ENCODE measurements at places on chromosomes 4 and X.

DNA sequence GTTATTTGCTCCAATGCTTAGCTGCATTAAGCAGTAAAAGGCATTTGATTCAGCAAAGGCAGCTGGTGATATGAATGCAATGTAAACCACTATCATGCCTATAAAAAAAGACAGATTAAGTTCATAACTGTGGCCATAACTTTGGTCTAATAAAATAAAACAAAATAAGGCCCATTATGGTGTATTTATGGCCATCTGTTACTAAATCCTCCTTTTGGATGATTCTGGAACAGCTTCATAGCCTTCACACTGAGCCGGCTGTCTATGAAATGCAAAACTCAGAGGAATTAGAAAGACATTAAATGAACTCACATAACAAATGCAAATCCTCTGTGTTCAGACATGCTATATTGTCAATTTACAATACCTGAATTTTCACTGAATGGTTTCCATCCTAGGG, 223.7 kb upstream of the FAT4 start:
- DNase-seq, result no peak

- no peak for DNase-seq
Measured at GRCh38 chr4:160928482-160928881, 1235.3 kb downstream of the FSTL5 start.

DNA sequence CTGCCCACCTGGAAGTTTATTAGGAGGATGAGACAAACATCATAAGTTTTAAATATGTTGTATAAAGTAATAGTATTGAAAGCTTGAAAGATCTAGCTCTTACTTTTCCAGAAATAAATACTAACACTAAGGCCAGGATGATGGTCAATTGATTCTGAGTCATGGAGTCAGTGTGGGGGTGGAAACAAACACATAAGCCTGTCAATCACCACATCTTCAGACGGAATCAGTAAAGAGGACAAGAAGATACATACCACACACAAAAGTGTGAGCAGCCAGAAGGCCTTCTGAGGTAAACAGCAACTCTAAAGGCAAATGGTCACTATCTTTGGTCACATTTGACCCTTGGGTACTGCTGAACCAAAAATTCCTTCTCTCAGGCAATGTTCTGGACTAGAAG, 365.0 kb upstream of the RASGEF1B start:
- DNase-seq, result no peak

DNA sequence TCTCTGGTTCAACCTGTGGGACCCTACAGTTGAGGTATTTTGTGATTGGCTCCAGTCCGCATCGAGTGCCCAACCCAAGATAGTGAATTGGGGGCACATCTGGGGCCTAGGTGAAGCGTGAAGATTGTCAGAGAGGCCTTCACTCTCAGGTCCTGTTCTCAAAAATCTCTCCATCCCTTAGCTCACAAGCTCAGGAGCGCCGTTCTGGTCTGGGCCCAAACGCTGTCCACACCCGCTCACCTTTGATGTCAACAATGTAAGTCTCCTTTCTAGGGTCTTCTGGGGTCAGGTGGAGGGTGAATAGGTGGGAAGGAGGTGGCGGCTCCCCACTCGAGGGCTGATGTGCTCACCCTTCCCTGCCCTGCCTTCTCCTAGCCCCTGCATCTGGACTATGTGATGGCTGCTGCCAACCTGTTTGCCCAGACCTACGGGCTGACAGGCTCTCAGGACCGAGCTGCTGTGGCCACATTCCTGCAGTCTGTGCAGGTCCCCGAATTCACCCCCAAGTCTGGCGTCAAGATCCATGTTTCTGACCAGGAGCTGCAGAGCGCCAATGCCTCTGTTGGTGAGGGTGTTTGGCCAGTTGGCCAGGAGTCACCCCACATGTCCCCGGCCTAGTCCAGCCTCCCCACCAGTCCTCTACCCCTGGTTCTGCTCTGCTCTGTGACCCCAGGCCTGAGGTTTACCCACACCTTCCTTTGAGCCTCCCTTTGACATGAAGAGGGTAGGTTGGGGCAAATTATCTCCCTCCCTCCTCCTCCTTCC, 7.6 kb upstream of the CDK16 start:
- DNase-seq, result no peak

- DNase-seq, result no peak
Measured at GRCh38 chr4:24775750-24776149, 19.6 kb upstream of the SOD3 start.

DNA sequence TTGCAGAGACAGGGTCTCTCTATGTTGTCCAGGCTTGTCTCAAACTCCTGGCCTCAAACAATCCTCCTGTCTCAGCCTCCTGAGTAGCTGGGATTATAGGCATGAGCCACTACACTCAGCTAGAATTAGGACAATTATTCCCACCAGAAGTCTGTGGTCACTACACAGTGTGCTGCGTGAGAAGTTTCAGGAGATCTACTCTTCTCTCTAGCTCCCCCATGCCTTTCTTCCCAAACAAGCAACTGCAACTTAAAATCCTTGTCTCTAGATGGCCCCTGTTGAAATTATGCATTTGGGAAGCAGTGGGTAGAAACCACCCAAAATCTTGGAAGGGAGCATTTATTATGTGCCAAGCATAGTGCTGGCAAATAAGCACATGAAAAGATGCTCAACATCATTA, 21.1 kb upstream of the MAP7D3 start:
- DNase-seq, result no peak

- DNase-seq, result peak; percentile 7
Measured at GRCh38 chr4:55947912-55948725, 626 bp upstream of the CEP135 start.

DNA sequence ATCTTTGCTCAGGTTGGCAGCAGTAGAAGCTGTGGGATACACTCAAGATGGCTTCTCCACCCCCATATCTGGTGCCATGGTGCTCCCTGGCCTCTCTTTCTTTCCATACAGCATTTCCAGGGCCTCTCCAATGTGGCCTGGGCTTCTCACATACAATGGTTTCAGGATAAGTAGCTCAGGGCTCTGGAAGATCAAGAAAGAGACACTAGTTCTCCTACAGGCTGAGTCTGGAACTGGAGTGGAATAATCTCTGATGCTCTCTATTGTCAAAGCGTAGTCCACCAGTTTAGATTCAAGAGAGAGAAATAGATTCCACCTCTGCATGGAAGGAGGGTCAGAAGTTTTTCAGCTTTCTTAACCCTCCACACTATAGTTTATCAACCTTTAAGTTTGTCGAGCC, 138.2 kb upstream of the AADAT start:
- no peak for DNase-seq

GRCh38 chrX:526295-527224, 104.0 kb upstream of the SHOX start:
- no peak for DNase-seq

GRCh38 chr4:98932539-98932938, 3.6 kb upstream of the EIF4E start:
- no peak for DNase-seq

GRCh38 chr4:22736912-22737311, 44.2 kb downstream of the GBA3 start:
- DNase-seq, result no peak

GRCh38 chrX:47091149-47091775, 13.0 kb downstream of the RGN start:
- DNase-seq, result no peak

DNA sequence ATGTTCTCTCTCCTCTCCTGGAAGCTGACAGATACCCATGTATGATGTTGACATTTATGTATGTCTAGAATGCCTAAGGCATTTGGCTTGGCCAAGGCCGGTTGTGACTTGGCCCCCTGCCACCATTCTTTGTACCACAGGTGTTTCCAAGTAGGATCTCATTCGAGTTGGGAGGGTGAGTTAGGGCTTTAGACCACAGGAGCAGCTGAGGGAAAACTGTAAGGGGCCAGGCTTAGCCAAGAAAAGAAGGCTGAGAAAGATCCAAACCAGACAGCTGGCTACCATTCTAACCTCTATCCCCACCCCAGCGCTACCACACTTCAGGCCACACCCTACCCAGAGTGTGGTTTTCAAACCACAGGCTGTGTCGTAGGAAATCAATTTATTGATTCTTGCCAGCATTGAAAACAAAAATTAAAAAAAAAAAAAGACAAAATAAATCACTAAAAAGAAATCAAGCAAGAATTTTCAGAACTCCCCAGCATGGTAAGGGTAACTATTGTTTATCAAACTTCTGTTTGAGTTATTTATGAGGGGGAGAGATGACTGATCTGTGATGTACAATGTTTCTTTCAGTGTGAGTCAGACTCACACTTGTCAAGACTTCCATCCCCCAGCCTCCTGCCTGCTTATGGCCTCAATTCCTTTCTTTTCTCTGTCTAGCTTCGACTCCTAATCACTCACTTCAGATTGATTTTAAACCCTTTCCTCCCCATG, 9.9 kb downstream of the TMSB4X start:
- no peak for DNase-seq

DNA sequence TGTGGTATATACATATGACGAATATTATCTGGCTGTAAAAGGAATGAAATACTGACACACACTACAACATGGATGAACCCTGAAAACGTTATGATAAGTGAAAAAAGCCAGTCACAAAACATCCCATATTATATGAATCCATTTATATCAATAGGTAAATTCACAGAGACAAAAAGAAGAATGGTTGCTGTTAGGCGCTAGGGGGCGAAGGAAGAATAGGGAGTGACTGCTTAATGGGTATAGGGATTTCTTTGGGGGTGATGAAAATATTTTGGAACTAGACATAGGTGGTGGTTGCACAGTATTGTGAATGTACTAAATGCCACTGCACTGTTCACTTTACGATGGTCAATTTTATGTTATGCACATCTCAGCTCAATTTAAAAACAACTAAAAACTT, 96.4 kb upstream of the EGFL6 start:
- no peak for DNase-seq

DNA sequence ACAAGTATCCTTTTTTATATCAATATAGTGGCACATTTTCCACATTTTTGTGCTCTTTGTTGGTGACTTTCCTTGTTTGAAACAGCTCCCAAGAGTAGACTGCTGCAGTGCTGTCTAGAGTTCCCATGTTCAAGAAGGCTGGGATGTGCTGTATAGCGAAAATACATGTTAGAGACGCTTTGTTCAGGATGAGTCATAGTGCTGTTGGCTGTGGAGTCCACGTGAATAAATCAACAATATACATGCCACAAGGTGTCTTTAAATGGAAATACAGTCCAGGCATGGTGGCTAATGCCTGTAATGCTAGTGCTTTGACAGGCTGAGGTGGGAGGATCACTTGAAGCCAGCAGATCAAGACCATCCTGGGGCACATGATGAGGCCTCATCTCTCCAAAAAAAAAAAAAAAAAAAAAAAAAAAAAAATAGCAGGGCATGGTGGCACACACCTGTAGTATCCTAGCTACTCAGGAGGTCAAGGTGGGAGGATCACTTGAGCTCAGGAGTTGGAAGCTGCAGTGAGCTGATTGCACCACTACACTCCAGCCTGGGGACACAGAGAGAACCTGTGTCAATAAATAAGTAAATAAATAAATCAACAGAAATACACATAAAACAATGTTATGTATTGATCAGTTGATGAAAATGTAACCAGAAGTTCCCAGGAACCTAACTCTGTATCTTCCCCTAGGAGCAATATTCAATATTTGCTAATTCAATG, 256.8 kb upstream of the STS start:
- DNase-seq, result no peak

DNA sequence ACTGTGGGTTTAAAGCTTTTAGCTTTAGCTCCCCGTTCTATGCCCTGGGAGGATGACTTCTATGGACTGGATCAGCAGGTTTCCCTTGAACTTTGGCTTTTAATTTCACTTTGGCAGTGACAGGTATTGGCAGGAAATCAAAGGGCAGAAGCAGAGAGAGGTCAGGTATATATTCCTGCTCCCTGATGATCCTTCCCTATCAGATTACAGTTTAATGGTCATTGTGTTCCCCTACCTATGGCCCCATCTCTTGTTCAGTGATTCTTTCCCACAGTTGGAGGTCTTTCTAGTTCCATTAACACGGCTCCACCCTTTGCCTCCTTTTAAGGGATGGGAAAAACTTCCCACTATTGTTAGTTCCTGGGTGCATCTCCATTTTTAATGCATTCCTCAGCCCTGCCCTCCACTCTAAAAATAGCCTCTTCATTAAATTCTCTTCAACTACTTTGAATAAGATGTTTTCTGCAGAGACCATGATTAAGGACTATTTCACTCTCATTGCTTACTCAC, 107.8 kb upstream of the TMEM47 start:
- no peak for DNase-seq

DNA sequence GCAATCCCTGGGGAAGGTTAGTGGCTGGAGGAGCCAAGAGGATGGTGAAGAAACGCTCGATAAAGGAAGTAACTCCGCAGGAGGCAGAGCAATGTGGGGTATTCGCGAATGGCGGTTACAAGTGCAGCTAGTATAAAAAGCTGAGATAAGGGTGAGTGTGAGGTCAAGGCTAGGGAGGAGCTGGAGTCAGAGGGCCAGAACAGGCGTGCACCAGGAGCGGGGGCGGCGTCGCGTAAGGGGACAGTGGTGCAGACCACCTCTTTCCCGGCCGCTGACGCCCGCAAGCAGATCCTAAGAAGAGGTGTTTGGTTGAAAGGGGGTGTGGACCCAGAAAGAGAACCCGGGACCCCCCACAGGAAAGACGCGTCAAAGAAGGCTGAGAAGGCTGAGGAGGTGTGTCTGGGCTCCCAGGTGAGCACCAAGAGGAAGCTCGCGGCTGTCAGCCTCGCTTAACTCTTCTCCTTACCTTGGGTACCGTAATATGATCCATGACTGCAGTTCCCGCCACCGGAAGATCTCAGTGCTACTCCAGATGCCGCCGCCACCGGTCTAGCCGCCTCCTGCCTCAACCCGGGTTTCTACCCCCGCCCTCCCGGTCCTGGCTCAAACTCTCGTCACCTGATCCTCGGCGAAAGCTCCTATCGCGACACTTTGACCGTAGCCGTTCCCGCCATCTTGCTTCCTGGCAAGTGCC, at the start of gene MTMR8:
MTMR8 (minus strand) TSS at position 579 of the 694 bp plus-strand sequence; CDS start at position 490, 89 bp downstream.
- DNase-seq, result peak; percentile 67

DNA sequence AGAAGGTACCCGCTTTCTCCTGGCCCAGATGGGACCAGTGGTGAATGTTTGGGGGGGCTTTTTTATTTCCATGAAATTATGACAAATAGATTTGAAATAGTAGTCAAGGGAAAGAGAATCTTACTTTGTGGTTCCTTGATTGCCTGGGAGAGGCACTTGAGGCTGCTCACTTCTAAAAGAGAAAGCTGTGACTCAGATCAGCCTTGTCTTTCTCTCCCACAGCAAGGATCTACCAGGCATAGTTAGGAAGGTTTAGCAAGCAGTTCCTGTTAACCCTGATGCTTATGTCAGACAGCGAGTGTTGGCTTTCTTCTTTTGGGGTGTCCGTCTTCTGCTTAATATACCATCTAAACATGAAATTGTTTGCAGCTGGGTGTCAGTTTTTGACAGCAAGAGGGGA, 114.5 kb downstream of the TSPAN7 start:
- no peak for DNase-seq

GRCh38 chrX:6004529-6004928, 224.1 kb downstream of the NLGN4X start:
- DNase-seq, result no peak

DNA sequence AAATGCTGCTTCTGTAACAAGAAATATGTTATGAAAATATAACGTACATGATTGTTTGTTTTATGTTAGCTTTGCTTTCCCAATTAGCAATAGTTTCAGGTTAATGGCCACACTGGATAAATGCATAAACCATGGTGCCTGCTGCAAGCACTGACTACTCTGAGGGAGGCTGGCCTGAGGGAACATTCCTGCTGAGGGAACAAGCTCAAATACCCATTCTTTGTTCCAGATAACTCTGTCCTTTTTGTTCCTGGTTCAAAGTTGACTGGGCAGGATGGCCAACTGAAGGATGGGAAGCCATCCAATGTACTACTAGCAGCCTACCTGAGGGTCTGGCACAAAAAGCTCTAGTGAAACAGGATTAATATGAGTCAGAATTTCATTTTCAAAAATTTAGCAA, 37.5 kb downstream of the NUP62CL start:
- no peak for DNase-seq

- DNase-seq, result peak; percentile 8
Measured at GRCh38 chr4:64718091-64718490, 308.8 kb upstream of the TECRL start.

GRCh38 chr4:79673898-79674297, 265.9 kb upstream of the GK2 start:
- DNase-seq, result no peak

Measured in endothelial cell (in vitro differentiated cells).